ENCODE measurements at places on chromosomes 5 and 9.
A peak's percentile ranks its signal among the peaks of the same experiment; 100 is the strongest.

DNA sequence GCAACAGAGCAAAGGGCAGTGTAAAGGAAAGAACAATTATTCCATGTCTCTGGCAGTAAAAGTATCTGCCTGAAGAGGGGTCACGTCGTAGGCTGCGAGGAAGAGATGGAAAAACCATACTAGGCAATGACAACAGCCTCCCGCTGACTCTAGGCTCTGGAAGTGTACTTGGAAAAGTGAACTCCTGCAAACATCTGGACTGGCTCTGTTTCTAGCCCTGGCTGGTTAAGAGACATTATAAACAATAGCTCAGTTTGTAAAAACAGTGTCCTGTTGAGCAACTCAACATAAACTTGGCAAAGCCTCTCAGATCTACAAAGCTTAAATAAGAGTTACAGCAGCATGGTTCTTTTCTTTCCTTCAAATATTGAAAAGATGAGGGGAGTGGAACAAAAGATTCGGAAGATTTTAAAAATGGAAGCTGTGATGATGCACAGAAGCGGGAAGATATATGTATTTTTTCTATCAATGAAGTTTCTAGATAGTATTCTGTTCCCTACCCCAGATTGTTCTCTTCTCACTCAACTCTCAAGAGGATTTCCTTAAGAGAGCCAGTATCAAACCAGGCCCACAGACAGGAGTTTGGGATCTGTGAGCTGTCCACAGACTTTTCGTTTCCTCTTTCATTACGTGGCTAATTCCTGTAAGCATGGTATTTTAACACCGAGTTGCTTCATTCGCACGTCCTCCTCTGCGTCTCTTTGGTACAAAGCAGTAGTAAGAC lies 79.4 kb downstream of the SPTLC1 start:
- peak; percentile 84 for DNase-seq

GRCh38 chr5:150862070-150862469 lies 15.7 kb downstream of the IRGM start:
- no peak for DNase-seq

GRCh38 chr9:112717661-112718331 lies at the start of gene INIP:
Gene INIP (minus strand): TSS chr9:112718117. CDS start chr9:112716485, 1,632 bp downstream.
- DNase-seq: peak; percentile 83

- DNase-seq: no peak
Measured at GRCh38 chr5:143418140-143418866, 14.8 kb upstream of the NR3C1 start.

DNA sequence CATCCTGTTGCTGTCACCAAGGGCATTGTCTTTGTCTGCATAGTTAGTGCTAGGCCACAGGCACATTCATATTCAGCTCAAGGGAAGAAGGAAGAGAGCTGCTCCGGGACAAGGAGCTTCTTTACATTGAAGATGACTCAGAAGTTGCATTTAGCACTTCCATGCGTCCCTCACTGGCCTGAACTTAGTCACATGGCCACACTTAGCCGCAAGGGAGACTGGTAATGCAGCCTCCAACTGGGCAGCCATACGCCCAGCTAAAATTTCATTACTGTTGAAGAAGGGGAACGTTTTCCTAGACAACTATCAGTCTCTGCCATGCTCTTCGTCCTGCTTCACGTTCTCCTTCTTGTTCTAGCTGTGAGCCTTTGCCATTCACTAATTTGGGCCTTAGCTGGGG lies 20.0 kb downstream of the ACTL7B start:
- DNase-seq: no peak

DNA sequence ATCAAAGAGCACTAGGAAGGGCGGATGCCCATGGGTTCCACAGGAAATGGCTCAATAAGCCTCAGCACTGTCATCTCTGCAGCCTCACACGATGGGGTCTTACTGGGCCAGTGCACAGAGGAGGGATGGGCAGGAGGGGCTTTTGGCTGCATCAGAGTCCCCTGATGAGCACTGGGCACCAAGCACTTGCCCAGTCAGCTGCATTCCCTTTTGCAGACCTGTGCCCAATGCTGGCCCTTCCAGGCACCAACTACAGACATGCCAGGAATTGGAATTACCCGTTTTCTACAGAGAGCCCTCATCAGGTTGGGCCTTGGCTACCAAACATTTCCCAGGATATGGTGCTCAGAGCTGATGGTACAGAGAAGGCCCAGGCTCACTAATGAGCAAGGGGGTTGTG lies 182.5 kb downstream of the HSPA4 start:
- DNase-seq: no peak

Data from AG09319 (cell line).